ENCODE measurements at places on chromosomes 1 and 21. TPM values are rescaled to one million over a fixed set of nuclear protein-coding genes. Genes with fewer than 3 reads are reported as not detected.

DNA sequence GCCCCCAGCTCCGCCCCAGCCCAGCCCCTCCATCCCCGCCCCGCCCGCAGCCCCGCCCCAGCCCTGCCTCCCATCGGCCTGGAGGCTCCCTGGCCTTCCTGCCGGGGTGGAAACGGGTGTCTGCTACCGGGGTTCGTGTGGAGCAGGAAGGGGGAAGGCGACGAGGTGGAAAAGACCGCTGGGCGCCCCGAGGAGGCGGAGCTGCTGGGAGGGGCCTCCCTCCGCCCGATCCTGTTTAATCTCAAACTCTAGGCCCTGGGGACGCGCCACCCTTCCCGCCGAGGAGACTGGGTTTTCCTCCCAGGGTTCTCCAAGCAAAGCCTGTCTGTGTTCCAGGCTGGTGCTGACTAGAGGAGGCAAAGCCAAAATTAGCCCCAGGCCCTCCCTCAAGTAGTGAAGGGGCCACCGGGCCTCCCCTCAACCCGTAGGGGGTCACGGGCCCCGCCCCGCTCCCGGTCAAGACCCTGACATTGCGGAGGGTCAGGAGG is 16.2 kb upstream of the TTLL10 start:
- peak; percentile 75 for DNase-seq

DNA sequence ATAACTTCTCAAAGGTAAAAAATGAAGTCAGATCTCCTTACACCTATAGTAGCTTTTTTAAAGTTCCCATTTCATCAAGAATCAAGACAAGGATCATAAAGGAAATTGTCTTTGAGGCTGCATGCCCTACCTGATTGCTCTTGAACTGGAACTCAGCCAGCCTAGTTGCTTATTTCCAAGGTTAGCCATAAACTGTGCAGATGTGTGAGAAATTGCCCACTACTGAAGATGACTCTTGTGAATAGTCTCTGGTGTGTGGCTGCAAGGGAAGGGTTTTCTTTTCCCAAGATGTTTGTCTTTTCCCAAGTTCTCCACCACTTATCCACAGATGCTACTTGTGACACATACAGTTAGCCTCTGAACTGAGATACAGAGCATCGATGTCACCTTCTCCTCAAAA is 81.7 kb upstream of the DUSP10 start:
- no peak for DNase-seq

DNA sequence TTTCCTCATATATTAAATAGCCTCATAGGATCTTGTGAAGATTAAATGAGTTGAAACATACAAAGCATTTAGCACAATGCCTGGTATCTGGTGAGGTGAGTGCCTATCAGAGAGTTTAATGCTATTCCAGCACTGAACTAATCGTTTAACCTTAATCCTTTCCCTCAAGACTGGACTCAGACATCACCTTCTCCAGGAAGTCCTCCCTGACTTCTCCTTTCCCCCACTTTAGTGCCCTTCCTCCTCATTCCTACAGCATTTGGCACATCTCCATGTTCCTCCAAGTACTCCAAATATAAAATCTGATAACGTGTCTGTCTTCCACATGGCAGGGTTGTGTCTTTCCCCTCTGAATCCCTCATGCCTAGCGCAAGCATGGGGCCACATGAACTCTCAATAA is 59.8 kb downstream of the ZSCAN20 start:
- no peak for DNase-seq

- no peak for DNase-seq
Measured at GRCh38 chr1:2906085-2906484, 104.6 kb upstream of the TTC34 start.

DNA sequence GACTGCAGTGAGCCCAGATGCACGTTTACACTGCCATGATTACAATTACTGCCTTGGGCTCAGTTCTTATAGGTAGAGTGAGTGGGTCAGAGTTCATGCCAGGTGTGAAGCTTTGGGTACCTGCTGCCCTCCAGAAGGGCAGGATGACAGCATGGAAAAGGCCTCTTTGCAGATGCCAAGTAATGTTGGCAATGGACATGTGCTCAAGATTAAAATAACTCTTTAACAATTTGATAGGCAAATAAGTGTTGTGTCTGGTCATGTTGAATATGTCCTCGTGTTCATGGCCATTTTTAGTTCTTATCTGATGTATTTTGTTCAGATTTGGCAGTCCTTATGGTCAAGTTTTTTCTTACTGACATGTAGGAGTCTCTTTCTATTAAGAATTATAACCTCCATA is 34.8 kb downstream of the S100B start:
- no peak for DNase-seq

DNA sequence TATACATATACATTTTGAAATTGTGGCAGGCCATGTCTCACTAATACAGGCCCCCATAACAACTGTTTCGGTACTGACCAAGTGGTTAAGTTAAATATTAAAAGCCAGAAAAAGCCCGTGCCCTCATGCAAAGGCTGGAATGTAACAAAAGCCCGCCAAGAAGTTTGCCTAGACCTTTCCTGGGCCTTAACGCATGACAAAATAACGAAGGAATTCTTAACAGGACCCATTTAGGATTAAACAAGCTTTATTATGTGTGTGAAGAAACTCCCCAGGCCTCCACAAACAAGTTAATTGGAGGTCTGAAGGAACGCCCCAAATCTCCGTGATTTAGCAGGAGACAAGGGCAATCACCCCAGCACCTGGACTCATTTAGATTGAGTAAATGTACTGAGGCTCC is 42.4 kb downstream of the TNFSF4 start:
- no peak for DNase-seq

DNA sequence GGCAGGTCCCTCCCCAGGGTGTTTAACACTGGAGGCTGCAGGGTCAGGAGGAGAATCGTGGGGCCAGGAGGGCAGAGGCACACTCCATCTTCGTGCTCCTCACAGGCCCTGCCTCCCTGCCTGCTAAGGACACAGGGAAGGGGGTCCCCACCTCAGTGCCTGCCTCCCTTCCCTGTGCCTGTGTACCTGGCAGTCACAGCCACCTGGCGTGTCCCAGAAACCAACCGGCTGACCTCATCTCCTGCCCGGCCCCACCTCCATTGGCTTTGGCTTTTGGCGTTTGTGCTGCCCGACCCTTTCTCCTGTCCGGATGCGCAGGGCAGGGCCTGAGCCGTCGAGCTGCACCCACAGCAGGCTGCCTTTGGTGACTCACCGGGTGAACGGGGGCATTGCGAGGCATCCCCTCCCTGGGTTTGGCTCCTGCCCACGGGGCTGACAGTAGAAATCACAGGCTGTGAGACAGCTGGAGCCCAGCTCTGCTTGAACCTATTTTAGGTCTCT is 623 bp upstream of the BGLAP start:
- no peak for DNase-seq

GRCh38 chr1:65195495-65196417 is 47.8 kb downstream of the AK4 start:
- no peak for DNase-seq

DNA sequence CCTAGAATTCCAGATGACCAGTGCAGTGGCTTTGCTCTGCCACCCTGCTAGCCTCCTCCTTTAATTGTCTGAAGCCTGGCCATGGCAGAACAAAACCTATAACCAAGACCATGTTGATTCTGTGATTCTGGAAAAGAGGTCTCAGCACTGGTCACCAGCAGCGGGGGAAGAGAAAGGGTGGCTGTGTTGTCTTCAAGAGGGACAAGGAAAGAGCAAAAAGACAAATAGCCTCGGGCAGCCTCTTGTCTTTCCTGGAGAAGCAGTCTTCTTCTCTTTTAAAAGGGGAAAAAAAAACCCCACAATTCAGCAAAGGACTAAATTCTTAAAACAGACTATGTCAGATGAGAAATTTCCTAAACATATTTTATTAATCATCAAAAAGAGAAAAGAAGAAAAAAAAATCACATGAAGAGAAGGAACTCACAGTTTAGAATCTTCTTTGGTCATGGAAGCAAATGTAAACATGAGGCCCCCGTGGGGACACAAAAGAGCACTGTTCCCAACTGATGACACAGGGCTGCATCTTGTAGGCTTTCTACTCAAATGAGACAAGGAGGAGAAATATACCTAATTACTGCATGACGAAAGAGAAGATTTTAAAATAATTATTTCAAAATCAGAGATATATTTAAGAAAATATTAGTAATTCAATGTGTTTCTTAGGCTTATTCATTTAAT is 36.3 kb upstream of the RAP1GAP start:
- DNase-seq: no peak

DNA sequence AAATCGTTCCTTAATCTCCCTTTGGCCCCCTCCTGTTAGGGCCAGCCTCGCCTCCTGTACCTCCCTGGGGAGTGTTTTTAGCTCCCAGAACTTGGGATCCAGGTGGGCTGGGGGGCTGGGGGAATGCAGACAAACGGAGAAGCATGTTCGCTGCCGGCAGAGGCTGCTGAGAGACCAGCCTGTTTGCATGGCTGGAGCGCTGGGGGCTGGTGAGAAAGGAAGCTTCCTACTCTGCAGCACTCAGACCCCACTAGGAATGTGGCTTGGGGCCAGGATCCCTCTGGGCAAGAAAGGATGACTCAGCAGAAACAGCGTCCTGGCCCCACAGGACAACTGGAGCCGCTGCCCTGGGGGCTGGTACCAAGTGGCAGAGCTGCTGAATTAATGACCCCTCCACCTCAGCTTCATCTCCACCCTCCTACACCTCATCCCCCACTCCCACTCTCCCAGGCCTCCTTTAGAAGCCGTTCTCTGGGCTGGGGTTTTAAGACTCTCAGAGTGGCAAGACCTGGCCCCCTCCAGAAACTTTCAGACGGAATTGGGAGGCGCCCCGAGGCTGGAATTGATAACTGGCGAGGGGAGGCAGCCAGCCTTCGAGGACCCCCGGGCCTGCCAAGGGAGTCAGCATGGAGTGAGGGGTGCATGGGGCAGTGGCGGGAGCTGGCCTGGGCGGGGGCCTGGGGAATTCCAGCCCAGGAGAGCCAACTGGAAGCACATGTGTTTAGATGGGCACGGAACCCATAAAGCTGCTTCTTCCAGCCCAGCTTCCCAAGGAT is 28.5 kb upstream of the EPS8L3 start:
- peak; percentile 75 for DNase-seq

DNA sequence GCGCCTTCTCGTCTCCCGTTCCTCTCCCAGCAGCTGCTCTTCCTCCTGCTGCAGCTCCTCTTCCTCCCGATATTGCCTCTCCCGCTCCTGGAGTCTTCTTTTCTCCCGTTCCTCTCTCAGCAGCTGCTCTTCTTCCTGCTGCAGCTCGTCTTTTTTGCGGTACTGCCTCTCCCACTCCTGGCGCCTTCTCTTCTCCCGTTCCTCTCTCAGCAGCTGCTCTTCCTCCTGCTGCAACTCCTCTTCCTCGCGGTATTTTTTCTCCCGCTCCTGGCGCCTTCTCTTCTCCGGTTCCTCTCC is 5.3 kb downstream of the TCHH start:
- peak; percentile 4 for DNase-seq

DNA sequence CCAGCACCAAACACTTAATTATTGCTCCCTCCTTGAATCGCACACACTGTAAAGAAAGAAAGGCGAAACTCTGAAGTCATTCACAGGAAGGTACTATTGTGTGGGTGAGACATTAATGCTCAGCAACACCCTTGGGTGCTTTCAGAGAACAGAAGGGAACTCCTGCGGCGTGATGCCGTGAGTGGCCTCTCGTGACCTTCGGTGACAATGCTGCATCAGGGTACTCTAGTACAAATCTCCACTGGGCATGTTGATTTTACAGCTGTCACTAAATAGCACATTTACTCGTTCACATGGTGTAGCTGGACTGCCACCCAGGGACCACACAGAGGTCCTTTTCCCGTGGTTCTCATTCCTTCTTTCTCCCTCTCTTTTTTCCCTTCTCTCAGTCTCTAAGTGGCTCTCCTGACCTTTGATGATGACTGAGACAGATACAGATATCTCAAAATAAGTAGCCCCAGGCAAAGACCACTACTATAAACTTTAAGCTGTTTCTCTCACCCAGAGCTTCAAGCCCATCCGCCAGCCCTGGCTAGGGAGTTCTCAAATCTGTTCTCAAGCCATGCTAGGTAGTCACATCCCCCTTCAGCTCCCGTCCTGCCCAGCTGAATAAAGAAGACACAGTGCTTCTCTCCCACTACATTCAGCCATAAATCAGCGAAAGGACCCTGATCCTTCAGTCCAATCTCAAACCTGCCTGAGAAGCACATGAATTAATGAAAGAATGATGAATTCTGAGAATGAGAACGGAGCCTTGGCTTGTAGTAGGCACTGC is 223.4 kb upstream of the FMN2 start:
- no peak for DNase-seq

- no peak for DNase-seq
Measured at GRCh38 chr1:166182281-166182680, 15.5 kb upstream of the FAM78B start.

DNA sequence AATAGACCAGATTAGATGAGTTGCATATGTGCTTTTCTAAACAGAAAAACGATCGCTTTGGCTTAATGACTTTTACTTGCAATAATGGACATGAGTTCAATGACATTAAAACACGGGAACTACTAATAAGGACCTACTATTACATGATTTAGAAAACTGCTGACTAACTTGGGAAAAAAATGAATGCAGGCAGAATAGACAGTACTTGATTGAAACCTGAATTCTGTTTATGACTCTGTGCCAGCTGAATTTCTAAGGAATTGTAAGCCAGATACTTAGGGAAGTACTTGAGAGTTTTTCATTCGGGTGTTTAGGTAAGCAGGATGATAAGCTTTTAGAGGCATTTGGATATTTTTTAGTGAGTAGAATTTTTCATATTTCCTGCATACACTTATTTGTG is 12.0 kb downstream of the ADGRL2 start:
- no peak for DNase-seq

Gene GNB1
- polyA plus RNA-seq: 158 TPM

Gene HIPK1
- 11.3 TPM for polyA plus RNA-seq

Gene MIB2
- 15.7 TPM for polyA plus RNA-seq

Gene PALMD
- 3.1 TPM for polyA plus RNA-seq

Gene SPAG17
- 0.13 TPM for polyA plus RNA-seq

Gene KCNE2
- not detected for polyA plus RNA-seq

Gene TNFSF18
- polyA plus RNA-seq: not detected

Gene MATN1
- polyA plus RNA-seq: 0.10 TPM

Gene MAP10
- polyA plus RNA-seq: 2.5 TPM

Gene WLS
- polyA plus RNA-seq: 10.9 TPM

Gene ARF1
- 313 TPM for polyA plus RNA-seq

Gene RIMKLA
- polyA plus RNA-seq: 0.35 TPM

Gene CXADR
- 6.4 TPM for polyA plus RNA-seq

Gene PAX7
- polyA plus RNA-seq: 0.13 TPM

Gene BSND
- not detected for polyA plus RNA-seq

Gene TUFT1
- 31.1 TPM for polyA plus RNA-seq

Gene SRGAP2
- polyA plus RNA-seq: 16.5 TPM
